Naive thymus-derived CD8-positive, alpha-beta T cell (primary cell): ENCODE measurements at places on chromosomes 12 and 14.

DNA sequence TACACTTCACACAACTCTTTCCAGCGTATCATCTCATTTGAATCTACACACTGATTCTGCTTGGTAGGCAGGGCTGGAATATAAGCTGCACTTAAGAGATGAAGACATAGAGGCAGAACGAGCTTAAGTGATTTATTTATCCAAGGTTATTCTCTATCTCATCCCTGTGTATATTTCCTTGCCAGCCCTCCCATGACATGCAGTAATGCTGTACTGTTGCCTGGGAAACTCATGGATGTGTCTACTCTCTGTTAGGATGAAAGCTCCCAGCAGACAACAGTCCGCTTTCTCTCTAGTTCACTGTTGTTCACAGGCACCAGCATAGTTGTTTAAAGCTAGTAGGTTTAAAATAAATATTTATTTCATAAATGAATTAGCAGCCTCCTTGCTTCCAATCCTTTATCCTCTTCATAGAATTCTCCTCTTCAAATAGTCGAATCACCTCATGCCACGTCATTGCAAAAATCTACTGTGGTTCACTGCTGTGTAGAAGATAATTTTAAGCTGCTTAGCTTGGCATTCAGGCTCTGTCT, 25.4 kb downstream of the FGF6 start:
- no peak for DNase-seq

DNA sequence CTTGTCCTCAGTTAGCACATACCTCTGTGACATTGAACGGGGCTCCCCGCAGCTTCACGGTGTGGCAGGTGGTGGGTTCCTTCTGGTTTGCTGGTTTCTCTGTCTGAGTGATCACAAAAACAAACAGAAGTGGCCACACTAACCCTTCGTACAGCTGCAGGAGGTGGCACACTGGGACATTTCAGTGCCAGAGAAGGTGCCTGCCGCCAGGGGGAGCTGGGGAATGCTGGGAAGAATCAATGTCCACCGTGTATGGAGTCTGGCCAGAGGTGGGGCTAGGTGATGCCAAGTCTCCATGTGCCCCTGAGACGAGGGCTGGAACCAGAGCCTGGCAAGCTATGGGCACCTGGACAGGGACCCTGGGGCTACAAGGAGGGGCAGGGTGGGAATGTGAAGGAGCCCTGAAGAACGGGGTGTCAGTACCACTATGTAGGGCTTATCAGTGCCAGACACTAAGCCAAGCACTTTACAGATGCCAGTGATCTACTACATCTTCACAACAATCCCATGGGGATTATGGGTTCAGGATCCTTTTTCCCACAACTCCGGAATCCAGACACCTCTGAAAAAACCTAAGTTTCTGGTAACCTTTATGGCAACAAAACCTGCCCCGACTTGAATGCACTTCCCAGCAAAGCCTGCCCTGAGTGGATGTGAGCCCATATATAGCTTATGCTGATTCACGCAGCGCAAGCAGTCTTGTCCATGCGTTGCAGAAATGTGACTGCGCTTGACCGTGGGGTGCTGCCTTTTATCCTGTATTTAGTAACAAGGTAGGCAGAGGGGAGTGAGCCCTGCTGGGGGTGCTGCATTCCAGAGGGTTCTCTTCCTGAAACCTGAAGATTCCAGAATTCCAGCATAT, 10.8 kb downstream of the RBM19 start:
- DNase-seq: no peak

- DNase-seq: no peak
Measured at GRCh38 chr12:109621211-109621694, 47.7 kb downstream of the MVK start.

DNA sequence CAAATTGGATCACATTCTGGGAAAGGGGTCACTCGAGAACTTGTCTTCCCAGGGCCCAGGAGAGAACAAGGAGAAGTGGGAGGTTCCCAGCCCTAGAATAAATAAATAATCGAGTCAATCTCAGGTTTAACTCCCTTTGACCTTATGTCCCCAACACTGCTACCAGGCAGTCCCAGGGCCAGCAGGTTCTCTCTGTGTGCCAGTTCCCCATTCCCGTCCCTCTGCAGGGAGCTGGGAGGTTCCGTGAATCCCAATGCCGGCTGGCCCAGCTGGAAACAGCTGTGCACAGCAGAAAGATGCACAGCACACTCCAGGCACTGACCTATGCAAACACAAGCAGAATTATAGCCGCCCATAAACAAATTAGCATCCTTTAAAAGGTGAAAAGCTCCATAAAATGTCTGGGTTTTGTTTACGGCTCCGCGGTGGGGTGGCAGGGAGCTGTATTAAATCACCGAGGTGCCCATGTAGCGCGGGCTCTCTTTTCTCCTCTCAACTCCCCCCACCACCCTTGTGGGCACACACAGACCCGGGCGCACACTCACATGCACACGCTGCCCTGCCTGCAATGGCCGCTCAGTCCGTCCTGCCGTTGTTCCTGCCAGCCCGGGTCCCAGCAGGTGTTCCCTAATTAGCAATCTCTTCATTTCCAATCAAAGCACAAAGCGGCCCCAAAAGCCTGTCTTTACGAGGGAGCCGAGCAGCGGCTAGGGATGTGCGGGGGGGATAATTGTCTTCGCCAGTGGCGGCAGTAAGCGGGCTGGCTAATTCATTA, 46.6 kb upstream of the ESRRB start:
- no peak for DNase-seq

- peak; percentile 39 for DNase-seq
Measured at GRCh38 chr12:116861320-116861719, 19.9 kb downstream of the HRK start.

DNA sequence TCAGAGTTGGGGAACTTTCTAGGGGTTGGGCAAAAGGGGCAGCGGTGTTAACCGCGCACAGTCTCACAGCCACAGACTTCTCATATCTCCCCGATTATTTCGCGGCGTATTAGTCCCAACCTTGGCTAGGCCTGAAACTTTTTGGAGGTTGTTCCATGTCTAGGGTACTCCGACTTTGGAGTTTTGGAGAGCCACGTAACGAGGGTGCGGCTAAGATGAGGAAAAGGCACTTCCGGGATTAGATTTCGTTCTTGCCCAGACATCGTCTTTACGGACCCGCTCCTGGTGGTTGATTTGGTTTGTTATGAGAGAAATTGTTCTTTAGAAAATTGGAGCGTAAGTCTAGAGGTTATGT, 513 bp downstream of the CCNK start:
- no peak for DNase-seq

DNA sequence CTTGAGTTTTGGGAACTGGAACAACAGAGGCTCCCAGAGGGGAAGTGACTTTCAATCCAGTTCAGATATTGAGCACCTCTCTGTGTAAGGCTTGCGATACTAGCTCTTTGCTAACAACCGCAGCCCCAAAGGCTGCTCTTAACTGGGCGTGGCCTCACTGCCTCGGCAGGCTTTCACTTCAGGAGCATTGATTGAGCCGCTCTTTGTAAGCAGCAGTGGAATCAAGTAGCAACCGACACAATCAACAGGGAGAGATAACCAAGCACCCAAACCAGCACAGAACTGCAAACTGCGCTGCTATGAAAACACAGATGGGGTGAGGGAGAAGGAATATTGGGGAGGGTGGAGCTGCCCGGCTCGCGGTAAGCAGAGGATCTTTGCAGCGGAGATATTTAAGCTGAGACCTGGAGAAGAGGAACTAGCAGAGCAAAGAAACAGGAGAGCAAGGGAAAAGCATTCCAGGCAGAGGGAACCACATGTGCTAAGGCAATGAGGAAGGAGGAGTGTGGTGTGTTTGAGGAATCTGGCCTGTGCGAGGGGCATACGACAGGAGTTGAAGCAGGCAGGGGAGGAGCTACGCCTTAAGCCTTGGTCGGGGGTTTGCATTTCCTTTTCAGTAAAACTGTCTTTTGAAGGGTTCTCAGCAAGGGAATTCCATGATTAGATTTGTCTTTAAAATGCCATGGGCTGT, 17.3 kb upstream of the YY1 start:
- peak; percentile 57 for DNase-seq

- no peak for DNase-seq
Measured at GRCh38 chr12:39401459-39401858, 41.5 kb downstream of the KIF21A start.

- peak; percentile 40 for DNase-seq
Measured at GRCh38 chr12:89353188-89353822, 1.0 kb upstream of the DUSP6 start.

DNA sequence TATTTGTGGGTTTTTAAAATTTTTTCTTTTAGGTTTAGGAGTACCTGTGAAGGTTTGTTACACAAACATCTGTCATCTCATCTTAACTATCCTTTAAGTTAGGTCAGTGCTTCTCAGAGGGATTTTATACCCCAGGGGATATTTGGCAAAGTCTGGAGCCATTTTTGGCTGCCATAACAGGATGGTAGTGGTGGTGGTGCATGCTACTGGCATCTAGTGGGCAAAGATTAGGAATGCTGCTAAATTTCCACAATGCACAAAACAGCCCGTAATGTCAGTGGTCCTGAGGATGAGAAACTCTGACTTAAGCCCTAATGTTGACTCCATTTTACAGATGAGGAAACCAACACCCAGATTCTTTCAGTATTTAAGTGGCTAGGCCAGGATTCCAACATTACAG, 85.2 kb upstream of the MYF6 start:
- no peak for DNase-seq

DNA sequence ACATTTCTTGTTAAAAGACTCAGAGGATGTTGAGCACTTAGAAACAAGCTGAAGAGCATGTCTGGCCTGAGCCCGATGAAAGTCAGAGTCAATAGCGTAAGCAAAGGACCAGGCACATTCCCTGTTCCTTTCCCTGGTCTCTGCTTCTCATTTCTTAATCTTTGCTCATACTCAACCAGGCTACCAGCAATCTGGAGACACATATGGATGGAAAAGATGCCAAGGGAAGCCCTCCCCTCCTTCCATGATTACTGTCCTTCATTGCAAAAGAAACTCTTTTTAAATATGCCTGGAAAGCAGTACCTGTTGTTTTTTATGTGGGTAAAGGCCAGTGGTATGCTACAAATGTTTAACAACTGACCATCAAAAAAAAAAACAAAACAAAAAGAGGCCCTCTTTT, 44.2 kb upstream of the PLEKHG7 start:
- no peak for DNase-seq

DNA sequence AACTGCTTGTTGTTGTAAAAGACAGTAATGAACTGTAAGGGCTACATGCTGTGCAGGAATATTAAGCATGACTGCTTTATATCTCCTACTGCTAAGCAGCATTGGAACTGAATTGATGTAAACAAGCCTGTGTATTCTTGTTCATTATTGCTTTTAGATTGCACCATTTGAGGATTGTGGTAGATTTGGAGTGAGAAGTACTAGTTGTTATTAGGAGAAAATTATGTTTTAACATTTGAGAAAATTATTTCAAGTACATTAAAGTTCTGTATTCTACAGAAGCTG, 212.7 kb downstream of the ERC1 start:
- no peak for DNase-seq

GRCh38 chr12:113261847-113262470, 40.7 kb downstream of the TPCN1 start:
- DNase-seq: no peak

DNA sequence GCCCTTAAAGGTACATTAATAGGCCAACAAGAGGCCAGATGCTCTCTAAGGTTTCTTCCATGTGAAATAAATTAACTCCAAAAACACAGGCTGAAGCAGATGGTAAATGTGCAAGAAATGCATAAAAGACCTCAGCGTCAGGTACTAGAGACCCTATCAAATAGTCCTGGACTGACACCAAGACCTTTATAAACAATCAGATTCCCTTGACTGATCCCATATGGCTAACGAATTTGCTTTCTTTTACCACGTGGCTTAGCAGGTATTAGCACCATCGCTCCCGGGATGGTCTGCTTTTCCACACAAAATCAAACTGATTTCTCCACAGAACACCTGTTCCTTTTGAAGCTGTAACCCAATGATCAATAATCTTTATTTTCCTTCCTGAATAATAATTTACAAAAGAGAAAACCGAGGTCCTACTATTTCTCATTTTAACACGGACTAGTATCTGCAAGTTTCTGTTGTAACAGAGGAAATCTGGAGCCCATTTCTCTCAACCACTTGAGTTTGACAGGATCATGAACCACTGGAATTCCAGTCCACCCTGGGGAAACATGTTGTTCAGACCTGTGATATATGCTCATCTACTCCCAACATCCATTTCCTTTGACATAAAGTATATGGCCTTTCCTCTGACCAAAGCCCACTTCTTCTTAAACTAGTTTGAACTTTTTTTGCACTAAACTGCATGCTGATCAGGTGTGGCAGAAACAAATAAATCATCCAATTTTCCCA, 48.2 kb upstream of the DAAM1 start:
- no peak for DNase-seq
